ENCODE measurements at places on chromosomes 6 and 20.

GRCh38 chr6:47252633-47253032, 57.1 kb downstream of the TNFRSF21 start:
- DNase-seq: no peak

DNA sequence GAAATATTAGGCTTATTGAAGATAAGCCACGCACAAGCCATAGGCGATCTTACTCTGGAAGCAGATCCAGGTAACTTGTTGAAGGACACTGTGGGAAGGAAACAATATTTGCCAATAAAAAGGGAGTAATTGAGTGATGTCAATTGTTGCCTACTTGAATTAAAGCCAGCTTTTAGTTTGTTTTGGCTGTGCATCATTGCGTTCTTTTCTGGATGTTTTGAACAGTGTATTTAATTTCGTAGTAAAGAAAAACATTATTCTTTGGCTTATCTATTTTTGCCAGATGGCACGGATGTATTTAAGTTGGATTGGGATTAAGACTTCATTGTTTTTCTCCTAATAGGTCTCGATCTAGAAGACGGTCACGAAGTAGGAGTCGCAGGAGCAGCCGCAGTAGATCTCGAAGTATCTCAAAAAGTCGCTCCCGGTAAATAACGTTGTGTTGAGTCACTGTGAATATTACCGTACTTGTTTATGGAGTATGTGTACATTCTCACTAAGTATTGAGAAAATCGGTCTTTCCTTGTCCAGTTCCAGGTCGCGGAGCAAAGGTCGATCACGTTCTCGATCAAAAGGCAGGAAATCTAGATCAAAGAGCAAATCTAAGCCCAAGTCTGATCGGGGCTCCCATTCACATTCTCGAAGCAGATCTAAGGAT, 2.6 kb downstream of the SRSF6 start:
- no peak for DNase-seq

DNA sequence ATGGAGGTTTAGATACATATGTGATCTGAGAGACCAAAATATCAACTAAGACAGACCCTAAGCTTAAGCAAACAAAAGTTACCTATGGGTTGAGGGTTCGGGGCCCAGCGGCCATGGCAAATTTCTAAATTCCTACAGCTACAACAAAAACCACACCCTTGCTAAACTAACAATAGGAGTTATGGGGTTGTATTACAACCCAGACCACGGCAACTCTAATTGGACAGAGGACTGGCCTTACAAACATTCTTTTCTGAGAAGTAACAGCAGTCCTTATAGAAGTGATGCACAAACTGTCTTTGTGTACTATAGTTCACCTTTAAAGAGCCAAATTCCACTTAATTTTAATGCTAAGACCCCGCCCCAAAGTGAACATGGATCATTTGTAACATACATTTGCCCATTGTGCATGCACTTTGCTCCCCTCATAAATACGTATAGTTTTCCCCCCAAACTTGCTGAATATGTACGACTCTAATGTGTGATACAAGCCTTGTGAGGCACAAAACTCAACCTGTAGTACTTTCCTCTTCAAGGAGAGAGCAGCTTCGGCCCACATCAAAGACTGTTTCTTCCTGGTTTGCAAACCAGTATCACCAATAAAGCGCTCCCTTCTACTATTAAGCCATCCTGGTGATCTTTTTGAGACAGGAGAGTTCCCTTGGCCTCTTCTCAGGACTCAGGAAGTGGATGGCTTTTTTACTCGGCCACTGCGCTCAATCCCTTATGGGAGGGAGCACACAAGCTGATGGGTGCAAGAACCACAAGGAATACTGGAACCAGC, 25.6 kb upstream of the MBOAT1 start:
- no peak for DNase-seq

DNA sequence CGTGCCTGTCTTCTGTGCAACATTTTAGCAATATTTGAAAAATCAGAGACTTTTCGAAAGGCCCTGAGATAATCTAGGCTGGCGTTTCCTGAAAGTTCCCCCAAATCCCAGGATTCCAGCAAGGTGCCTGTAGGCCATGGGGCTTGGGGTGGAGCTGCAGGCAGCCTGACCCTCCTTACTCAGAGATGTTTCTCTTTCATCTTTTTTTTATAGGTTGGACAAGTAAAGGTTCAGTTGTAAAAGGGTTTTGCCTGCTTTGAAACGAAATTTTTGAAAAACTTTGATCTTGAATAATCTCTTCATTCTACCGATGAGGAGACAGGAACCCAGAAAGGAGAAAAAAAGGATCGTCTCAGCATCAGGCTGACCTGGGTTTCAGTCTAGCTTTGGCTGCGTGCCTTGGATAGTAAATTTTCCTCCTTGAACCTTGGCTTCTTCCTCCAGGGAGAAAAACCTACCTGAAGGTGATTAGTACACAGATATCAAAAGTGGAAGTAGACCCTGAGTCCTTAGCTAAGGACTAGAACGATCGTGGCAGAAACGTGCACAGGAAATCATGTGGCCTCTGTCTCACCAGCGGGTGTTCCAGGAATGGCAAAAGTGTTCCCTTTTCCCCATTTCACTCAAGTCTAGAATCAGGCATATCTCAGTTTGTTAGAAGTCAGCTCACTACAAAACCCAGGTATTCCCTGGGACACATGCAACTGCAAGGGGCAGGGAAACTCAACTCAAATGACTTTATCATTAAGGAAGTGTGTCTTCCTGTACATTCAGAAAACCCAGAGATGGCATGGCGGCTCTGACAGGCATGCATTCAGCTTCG, 128.2 kb upstream of the PTPN1 start:
- DNase-seq: no peak

- no peak for DNase-seq
Observed at GRCh38 chr20:49510562-49511122, 28.2 kb upstream of the KCNB1 start.

DNA sequence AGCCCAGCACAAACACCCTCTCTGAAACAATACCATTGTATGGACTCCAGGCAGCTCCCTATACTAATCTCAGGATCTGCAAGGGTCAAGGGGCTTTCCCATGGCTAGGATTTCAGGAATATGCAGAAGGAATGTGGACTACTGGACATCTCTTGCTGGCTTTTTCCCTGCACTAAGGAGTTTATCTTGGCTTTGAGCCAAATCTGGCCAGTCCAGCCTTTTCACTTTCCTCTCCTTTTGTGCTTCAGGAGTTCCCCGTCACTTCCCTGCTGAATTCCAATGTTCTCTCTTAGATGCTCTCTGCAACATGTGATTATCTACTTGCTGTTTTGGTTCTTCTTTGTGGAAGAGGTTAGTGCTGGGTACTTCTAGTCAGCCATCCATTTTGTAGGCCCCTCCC, 568.2 kb downstream of the HDGFL1 start:
- no peak for DNase-seq
